ENCODE measurements at places on chromosomes 13 and 19.

- no peak for DNase-seq
These were observed 21.2 kb upstream of the C13orf46 start for GRCh38 chr13:113995051-113995601.

- peak; percentile 36 for DNase-seq
These were observed 42.5 kb downstream of the IRS2 start for GRCh38 chr13:109743706-109744453.

- no peak for DNase-seq
These were observed 275.2 kb upstream of the EDNRB start for GRCh38 chr13:78193846-78194245.

GRCh38 chr19:54659300-54659699, 3.5 kb upstream of the LILRB4 start:
- no peak for DNase-seq

- no peak for DNase-seq
These were observed 1977.5 kb upstream of the PCDH20 start for GRCh38 chr13:63393112-63393511.

Measured in skeletal muscle cell (primary cell).